H1 (cell line): ENCODE measurements at places on chromosomes 3 and 15. TPM values are rescaled to one million over a fixed set of nuclear protein-coding genes. Genes with fewer than 3 reads are reported as not detected.
A peak's percentile ranks its signal among the peaks of the same experiment; 100 is the strongest.

DNA sequence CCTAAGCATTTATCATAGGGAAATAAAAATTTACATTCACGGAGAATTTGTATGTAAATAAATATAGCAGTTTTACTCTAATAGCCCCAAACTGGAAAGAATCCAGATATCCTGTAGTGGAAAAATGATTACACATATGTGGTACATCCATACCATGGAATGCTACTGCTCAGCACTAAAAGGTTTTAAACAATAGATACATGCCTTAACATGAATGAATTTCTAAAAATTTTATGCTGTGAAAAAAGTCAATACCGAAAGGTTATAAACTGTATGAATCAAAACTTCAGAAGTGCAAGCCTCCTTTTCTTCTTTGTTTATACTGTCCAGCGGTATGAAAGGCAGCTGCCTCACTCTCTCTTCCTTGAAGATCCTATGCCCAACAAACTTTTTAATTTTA, 37.5 kb upstream of the MCTP2 start:
- no peaks in the 10 kb centered on the region for H3K27me3 ChIP-seq

- DNase-seq = no peak
- no peak overlapping the region for H3K4me3 ChIP-seq
- no peak overlapping the region for H3K27ac ChIP-seq
- H3K27me3 ChIP-seq = no peaks in the 10 kb centered on the region
- no peaks in the 10 kb centered on the region for H3K36me3 ChIP-seq
- H3K4me1 ChIP-seq = no peaks in the 10 kb centered on the region
These were observed 146.9 kb upstream of the GADL1 start for GRCh38 chr3:31041161-31041978.

- H3K27me3 ChIP-seq = no peaks in the 10 kb centered on the region
- DNase-seq = no peak
- H3K27ac ChIP-seq = no peak overlapping the region
- no peaks in the 10 kb centered on the region for H3K36me3 ChIP-seq
- no peak overlapping the region for H3K4me3 ChIP-seq
- no peaks in the 10 kb centered on the region for H3K4me1 ChIP-seq
These were observed 71.5 kb downstream of the SSR3 start for GRCh38 chr3:156483426-156483825.

The CELF6 gene
- total RNA-seq = 0.19 TPM in 1 of 2 replicates, not detected in the other

The C3orf62 gene
- 3.0 and 3.2 TPM in 2 replicates for total RNA-seq

DNA sequence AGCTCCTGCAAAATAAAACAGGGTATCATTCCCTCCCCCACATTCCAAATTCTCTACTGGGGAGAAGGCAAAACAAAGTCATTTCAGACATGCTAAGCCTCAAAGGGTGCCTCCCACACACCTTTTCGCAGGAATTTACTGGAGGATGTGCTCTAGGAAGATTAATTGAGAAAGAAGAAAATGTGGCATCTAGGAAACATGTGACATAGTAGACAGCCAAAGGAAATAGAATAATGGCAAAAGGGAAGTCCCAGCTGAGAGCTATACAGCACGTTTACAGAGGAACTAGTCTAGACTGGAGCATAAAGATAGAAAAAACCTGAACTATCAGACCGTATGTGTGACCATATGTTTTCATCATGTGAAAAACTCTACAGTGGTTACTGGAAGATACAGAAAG, 58.8 kb upstream of the MELTF start:
- H3K36me3 ChIP-seq = peaks cover 5% of the 10 kb centered on the region; the same call in 1 of the 2 replicates
- no peaks in the 10 kb centered on the region for H3K4me1 ChIP-seq
- DNase-seq = no peak
- no peak overlapping the region for H3K27ac ChIP-seq
- H3K4me3 ChIP-seq = no peak overlapping the region

The NTRK3 gene
- total RNA-seq = 4.5 and 4.6 TPM in 2 replicates

GRCh38 chr15:81182756-81183438, 13.8 kb upstream of the IL16 start:
- H3K4me3 ChIP-seq = no peak overlapping the region
- H3K4me1 ChIP-seq = no peaks in the 10 kb centered on the region
- no peak overlapping the region for H3K27ac ChIP-seq

- DNase-seq = no peak
- no peak overlapping the region for H3K27ac ChIP-seq
These were observed 22.7 kb downstream of the XXYLT1 start for GRCh38 chr3:195248281-195248680.

DNA sequence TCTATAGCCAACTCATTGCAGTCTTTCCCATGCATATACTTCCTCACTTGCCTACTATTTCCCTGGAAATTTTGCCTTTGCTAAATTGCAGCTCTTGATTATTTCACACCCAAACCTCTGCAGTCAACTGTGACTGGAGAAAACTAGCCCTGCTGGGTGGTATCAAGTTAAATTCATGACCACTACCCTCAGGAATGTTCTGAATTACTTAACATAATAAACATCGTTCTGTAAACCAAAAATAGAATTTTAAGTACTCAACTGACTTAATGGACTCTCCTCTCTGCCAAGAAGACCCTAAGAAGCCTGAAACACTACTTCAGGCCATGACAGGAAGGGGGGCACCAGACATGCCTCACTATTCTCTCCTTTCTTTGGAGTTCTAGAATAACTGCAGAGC, 1278.0 kb upstream of the GBE1 start:
- H3K27me3 ChIP-seq = no peaks in the 10 kb centered on the region
- H3K27ac ChIP-seq = no peak overlapping the region
- no peak for DNase-seq

DNA sequence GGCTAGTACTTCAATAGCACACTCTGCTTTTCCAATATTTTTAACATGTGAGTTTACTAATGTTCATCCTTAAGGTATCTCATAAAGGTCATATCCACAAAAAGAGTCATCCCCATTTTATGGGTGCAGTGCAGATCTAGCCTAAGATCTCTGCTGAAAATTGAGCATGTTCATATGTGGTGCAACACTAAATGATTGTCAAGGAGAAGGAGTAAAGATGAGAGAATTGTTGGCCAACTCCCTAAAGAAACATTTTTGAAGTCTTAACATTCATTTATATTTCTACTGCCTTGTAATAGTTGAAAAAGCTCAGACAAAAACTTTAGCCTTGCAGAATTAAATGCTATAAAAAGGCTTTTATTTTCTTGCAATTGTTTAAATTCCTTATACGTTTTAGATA, 1159.6 kb downstream of the TBL1XR1 start:
- no peaks in the 10 kb centered on the region for H3K4me1 ChIP-seq
- DNase-seq = no peak
- H3K4me3 ChIP-seq = no peak overlapping the region
- H3K27me3 ChIP-seq = no peaks in the 10 kb centered on the region
- H3K27ac ChIP-seq = no peak overlapping the region

DNA sequence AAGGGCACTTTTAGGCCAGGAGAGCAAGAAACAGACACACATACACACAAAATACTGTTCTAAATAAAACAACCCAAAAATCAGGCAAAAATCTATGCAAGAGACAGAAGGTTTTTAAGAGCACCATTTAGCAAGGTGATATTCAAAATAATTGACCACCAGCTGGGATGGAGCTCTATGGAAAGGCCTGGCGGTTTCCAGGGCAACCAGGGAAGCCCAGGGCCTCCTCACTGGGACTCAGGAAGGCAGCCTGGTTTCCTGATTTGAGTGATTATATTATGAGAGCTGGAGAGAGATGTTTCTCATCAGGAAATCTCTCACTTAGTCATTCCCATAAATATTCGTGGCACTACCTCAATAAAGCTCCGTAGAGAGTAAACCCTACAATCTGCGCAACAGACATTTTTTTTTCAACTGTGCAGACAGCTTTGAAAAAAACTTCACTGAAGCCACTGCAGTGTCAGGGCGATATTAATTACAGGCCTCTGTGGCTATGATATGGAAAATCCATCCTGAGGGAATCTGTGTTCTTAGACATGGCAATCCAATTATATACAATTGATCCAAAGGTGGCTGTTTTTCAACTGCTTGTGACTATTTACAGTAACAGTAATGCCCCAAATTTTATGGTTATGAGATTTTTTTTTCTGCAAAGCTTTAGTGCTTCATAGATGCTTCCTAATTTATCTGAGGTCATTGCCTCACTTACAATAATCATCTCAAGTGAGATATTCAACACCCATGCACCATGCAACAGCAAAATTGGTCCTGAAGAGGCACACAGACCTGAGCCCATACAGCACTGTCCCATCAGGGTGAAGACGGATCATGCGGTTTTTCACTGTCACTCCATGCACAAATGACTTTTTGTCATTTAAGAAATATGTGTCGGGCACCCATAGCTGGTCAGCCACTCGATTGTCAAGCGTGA, 152.1 kb downstream of the GABRB3 start:
- H3K27me3 ChIP-seq = no peaks in the 10 kb centered on the region
- H3K4me1 ChIP-seq = peaks cover 22% of the 10 kb centered on the region
- no peak for DNase-seq
- H3K4me3 ChIP-seq = no peak overlapping the region
- 0 out of 2 replicates have a peak, but pooled peaks cover 3% of the 10 kb centered on the region for H3K36me3 ChIP-seq

DNA sequence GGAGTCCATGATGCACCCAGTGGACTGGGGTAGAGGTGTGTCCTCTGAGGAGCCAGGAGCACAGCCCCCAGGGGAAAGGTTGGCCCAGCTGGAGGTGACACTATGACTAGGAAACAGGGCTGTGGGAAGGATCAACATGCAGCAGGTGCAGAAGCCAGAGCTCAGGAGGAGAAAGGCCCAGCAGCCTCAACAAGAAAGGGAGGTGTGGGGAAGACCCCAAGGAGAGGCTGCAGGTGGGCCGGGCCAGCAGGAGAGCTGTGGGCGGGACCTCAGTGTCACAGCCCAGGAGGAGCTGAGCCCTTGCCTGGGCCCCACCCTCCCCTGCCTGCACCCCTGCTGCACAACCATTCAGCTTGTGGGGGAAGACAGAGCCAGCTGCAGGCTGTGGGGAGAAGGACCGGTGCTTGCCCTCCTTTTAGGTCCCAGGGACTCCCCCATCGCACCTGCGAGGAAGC, 18.4 kb upstream of the KLF13 start:
- no peak overlapping the region for H3K27ac ChIP-seq
- 0 out of 2 replicates have a peak, but pooled peaks cover 2% of the 10 kb centered on the region for H3K27me3 ChIP-seq
- no peaks in the 10 kb centered on the region for H3K36me3 ChIP-seq

DNA sequence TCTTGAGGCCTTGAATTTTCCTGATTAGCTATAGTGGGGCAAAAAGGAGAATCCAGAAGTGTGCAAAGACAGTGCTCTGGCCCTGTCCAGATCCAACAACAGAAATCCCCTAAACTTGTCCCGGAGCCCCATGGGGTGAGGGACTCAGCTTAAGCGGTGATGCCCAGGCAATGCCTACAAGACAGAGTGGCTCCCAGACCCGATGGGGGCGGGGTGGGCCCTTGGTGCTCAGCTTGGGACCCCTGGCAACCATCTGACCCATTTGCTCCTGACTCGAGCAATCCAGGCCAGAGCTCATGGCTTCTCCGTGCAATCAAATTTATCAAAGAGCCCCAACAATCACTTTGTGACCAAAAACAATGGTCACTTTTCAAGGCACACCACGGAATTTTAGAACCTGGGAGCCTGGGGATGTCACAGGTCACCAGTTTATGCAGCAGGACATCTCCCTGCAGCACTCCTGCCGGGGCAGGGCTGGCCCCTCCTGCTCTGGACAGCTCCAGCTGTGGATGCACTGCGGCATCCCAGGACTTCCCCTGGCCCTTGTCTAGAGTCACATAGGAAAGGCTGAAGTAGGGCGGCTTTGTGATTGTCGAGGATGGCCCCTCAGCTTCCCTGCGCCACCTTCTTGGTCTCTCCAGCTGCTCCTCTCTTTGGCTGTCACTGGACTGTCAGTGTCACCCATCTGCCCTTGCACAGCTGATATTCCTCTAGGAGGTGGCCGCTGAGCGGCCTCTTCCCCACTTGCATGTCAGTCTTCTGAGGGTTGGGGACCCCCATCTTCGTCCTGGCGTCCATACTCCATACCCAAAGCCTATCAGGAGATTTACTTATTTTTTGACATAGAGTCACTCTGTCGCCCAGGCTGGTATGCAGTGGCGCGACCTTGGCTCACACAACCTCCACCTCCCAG, 28.4 kb downstream of the RGMA start:
- H3K4me3 ChIP-seq = peak overlapping the region; percentile 32; the same call in 1 of the 2 replicates
- H3K27ac ChIP-seq = peak overlapping the region; percentile 25; the same call in 1 of the 2 replicates
- no peak for DNase-seq
- no peaks in the 10 kb centered on the region for H3K27me3 ChIP-seq
- H3K36me3 ChIP-seq = peaks cover 74% of the 10 kb centered on the region

The STARD9 gene
- total RNA-seq = 6.0 and 7.0 TPM in 2 replicates

DNA sequence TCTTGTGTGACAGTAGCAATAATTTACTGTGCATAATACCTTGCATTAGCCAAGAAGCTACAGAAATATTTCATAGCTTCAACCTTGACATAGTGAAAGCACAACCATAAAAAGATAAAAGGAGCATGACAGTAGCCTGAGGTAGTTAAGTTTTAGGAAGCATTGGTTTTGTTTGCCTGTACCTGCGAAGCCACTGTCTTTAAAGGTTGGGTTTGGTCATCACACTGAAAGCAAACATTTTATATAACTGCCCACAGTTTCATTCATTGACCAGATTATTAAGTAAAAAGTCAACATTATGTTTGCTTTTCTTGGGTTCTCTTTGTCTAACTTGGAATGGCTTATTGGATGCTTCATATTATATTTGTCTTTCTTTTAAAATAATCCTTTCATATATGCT, 450.1 kb upstream of the IL12A start:
- no peak for DNase-seq
- H3K4me1 ChIP-seq = no peaks in the 10 kb centered on the region
- no peaks in the 10 kb centered on the region for H3K36me3 ChIP-seq
- H3K27me3 ChIP-seq = no peaks in the 10 kb centered on the region
- no peak overlapping the region for H3K27ac ChIP-seq

The ACKR4 gene
- not detected in 2 replicates for total RNA-seq

- no peak for DNase-seq
- H3K27ac ChIP-seq = no peak overlapping the region
- no peak overlapping the region for H3K4me3 ChIP-seq
- no peaks in the 10 kb centered on the region for H3K36me3 ChIP-seq
- no peaks in the 10 kb centered on the region for H3K4me1 ChIP-seq
- no peaks in the 10 kb centered on the region for H3K27me3 ChIP-seq
These were observed 352.3 kb downstream of the NAALADL2 start for GRCh38 chr3:175211466-175211865.

DNA sequence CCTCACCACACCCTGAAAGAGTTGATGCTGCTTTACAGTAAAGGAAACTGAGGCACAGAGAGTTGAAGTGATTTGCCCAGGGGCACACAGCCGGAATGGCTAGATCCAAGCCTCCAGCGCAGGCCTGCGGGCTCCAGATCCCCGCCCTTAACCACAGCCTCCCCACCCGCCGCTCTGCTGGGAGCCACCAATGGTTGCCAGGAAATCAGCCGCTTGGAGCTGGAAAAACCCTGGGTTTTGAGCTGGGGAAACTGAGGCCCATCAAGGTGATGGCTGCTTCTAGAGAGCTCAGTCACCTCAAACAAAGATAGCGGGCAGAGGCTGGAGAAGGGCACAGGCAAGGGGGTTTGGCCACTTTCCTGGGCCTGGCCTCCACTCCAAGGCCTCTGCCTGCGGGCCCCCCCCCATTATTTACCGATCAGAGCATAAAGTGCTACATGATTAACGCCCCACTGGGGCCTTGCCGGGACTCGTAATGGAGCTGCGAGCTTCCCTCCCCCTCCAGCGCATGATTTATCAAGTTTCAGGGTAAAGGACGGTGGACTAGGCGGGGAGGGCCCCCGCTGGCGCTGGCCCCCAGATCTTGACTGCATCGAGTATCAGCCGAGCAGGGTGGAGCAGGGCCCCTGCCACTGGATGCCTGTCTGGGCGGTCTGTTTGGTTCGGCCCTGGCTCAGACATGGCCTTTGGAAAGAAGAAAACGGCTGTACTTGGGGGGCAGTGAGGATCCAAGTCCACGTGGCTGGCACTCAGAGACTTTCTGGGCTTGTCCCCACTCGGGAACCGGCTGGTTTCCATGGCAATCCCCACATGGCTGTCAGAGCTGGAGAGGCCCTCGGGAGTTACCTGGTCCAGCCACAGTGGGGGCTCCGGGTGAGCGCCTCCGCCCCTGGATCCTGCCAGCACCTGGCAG, 9.1 kb downstream of the PLXND1 start:
- peaks cover 56% of the 10 kb centered on the region for H3K4me1 ChIP-seq
- no peak overlapping the region for H3K4me3 ChIP-seq
- H3K36me3 ChIP-seq = no peaks in the 10 kb centered on the region
- no peak for DNase-seq
- H3K27me3 ChIP-seq = no peaks in the 10 kb centered on the region
